ENCODE measurements at places on chromosomes 2 and 18.
A peak's percentile ranks its signal among the peaks of the same experiment; 100 is the strongest.

- DNase-seq, result no peak
Observed at GRCh38 chr2:38659115-38659514, 6.8 kb upstream of the GALM start.

DNA sequence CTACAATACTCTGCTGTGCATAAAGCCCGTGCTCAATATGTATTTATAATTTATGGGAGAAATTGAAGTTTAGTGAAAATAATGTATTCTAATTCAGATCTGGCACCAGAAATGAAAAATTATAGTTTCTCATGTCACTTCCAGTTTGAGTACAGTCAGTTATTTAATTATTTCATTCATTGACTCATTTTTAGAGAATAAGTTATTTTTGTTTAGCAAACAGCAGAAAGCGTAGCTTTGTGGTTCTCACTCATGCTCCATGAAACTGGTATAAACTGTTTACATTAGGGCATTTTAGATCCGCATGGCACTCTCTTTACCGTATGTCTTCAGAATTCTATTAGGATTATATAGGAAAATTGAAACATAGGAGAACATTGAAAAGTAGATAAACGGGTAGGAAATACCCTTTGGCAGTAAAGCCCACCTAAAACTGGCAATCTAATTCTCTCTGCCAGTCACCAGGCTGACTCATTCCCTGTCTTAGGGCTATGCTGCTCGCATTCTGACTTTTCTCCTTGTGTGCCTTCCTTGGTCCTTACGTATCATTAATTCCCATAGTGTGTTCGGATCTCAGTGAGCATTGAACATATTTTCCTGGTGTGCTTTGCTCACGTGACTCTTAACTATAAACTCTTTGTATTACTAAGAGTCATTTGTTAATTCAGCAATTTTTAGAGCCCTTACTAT, 106.0 kb downstream of the ZNF236 start:
- no peak for DNase-seq

DNA sequence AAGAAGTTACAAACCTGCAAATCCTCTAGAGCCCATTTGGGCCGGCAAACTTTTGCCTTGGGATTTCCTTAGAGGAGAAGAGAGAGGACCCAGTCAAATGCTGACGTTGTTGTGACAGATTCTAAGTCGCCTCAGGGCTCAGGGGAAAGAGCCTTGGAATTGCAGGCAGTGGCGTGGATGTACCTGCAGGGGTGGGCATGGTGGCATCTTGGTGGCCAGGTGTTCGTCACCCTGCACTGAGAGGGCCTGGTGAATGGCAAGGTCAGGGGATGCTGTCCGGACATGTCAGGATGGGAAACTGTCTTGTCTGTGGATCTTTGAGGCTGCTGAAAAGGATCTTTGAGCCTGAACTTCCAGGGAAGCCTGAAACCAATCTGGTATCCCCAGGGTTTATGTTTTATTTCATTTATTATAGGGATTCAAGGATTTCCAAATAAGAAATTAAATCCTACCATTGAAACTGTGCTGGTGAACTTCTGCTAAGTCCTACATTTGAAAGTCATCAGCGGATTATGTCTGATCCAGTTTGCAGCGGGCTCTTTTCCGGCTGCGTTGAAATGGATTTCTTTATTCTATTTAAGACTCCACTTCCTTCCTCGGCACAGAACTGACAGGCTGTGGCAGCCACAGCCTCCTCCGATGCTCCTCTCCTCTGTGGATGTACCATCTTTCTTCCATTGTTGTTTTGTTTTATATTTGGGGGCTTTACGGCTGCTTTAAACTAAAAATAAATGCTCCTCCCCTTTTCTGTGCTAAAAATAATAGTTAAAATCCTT, 207.6 kb downstream of the AGAP1 start:
- DNase-seq, result no peak

GRCh38 chr2:160228141-160228917, 28.3 kb upstream of the ITGB6 start:
- DNase-seq, result no peak

GRCh38 chr2:175399326-175399725, 217.8 kb upstream of the ATP5MC3 start:
- no peak for DNase-seq

- DNase-seq, result no peak
Observed at GRCh38 chr2:195092341-195092740, 564.7 kb upstream of the SLC39A10 start.

DNA sequence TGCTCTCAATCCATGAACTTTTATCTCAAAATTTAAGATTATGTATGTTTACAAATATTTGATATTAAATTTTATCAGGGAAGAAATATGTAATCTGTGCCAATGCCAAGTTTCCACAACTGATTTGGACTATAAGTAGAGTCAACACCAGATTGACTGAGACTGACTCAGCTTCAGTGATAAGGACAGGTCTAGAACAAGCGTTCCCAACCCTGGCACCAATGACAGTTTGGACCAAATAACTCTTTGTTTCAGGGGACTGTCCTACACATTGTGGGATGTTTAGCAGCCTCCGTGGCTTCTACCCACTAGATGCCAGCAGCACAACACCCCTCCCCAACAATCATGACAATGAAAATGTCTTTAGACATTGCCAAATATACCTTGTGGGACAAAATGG, 165.3 kb downstream of the THADA start:
- no peak for DNase-seq

DNA sequence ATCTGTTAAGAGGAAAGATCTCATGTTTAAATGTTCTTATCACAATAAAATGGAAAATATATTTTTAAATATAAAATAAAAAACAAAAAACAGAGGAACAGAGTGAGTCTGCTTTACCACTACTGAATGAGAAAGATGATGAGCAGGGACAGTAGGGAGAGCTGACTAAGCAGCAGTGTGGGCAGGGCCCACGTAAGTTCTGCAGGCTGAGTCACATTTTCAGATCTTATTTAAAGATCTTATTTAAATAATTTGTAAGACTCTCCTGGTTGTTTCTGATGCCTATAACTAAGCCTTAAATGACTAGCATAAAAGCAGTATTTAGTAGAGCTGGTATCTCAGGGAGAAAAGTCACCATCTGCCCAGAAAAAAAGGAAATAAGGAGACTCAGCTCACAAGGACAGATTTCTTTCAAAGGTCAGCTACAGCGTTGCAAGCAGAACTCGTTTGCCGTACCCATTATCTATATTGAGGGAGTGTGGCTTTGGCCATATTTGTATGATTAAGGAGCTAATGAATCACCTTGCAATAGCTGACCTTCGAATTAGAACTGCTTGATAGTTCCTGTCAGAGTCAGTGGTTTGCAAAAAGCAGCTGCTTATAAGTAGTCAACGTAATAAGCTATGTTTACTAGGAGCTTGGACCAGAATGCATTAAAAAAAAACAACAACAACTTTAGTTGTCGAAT, 322.1 kb upstream of the CHAC2 start:
- no peak for DNase-seq

DNA sequence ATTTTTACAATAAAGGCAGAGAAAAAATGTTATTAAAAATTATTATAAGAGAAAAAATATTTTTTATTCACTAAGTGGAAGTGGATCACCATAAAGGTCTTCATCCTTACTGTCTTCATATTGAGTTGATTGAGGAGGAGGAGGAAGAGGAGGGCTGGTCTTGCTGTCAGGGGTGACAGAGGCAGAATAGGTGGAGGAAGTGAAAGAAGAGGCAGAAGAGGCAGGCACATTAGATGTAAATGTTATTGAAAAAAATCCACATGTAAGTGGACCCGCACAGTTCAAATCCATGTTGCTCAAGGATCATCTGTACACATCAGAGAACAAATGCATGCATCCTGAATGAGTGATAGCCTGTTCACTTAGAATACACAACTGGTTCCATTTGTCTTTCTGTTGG, 6.4 kb upstream of the SPATS2L start:
- no peak for DNase-seq

GRCh38 chr2:189300916-189301315, 121.4 kb upstream of the COL5A2 start:
- no peak for DNase-seq

GRCh38 chr2:55883357-55883756, 40.2 kb downstream of the EFEMP1 start:
- peak; percentile 97 for DNase-seq

- DNase-seq, result no peak
Observed at GRCh38 chr2:171550613-171551012, 28.3 kb downstream of the CYBRD1 start.

- DNase-seq, result no peak
Observed at GRCh38 chr2:60984720-60985119, 32.8 kb upstream of the PEX13 start.

DNA sequence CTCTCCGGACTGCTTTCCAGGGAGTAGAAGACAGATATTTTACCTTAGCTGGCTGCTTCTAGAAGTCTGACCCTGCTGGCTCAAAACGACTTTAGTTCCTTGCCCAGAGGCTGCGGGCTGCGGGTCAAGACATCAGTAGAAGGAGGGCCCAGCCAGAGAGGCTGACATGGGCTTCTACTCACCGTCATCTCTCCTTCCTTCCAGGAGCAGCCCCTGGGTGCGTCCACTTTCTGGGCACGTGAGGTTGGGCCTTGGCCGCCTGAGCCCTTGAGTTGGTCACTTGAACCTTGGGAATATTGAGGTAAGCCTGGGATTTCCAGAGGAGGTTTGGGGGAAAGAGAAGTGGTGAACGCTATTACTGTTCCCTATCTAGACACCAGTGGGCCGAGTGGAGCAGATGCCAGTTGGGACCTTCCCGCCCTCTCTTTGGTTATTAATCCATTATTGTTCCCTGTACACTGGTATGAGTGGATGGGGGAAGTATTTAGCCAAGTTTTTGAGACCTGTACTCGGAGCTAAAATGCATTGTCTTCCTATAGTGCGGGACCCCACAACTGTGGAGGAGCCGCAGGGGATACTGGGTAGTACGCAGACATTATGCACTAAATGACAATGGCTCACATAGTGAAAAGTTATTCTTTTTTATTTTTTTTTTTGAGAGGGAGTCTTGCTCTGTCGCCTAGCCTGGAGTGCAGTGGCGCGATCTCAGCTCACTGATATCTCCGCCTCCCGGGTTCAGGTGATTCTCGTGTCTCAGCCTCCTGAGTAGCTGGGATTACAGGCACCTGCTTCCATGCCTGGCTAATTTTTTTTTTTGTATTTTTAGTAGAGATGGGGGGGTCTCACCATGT, 26.3 kb upstream of the CASP8 start:
- DNase-seq, result no peak

- no peak for DNase-seq
Observed at GRCh38 chr2:29443627-29444026, 328.4 kb downstream of the CLIP4 start.

- DNase-seq, result no peak
Observed at GRCh38 chr18:62107881-62108280, 79.0 kb downstream of the PIGN start.

DNA sequence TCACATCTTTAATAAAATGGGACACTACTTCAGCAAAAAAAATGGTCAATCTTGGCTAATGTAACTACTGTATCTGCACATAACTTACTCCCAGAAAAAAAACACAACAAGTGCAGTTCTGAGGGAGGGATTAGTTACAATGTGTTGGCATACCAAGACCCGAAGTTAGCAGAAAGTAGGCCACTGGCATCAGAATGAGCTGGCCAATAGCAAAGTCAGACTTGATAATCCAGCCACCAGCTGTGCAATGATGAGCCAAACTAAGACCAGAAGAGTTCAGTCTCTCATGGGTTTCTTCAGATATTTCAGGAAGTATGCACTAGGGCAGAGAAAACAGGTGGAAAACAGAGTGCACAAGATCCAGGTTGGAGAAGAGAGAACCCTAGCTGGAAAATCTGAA, 65.3 kb downstream of the OLA1 start:
- no peak for DNase-seq

GRCh38 chr2:113278073-113278741, 514 bp downstream of the PAX8 start:
- DNase-seq, result no peak

DNA sequence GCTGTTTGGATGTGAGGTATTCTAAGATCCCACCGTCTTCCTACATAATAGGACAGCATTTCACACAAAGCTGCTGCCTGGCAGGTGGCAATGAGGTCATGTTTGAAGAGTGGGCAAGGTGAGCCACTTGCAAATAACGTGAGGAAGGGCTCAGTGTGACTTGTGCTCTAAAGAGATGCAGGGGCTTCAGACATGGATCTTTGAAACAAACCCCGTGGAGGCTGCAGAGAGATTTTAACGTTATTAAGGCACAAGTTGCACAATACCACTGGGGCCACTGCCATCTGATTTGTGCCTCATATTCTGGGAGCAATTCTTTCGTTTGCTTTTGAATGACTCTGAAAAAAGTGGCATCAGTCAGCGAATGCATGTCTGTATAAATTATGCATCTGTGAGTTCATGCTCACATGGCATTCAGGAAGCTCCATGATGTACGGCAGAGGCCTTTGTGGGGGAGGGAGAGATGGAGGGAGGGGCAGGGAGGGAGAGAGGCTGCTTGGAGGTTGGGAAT, 362.0 kb downstream of the SOX11 start:
- DNase-seq, result no peak

DNA sequence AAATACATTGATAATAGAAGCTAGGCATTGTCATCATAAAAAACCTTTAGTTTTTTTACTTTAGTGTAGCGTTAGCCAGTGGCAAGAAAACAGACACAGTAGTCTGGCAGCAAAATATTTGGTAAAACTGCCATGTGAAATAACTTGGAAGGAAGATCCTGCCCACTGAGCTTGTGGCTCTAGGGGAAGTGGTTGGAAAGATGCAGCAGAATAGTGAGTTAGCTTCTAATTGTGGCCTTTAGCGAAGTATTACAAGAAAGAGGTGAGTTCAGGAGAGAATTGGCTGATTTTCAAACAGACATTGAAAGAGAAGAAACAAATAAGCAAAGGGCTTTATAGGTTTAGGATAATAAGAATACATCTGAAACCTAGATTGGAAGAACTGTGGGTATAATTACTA, 1887.8 kb upstream of the CELF4 start:
- no peak for DNase-seq

GRCh38 chr2:96608469-96609455, 29.4 kb downstream of the KANSL3 start:
- DNase-seq, result no peak

DNA sequence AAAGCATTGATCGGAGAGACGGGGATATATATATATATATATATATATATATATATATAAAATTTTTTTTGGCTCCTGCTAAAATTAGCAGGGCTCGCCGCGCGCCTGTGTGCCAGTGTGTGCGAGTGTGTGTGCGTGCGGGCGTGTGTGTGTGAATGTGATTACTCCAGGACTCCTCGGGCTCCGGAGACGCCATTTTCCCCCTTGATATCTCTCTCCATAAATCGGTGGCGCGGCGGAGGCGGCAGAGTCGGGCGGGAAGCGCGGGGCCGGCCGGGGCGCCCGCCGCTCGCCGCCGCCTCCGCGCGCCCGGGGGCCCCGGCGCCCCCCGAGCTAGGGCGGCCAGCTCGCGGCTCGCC, 795 bp upstream of the SETBP1 start:
- peak; percentile 25 for DNase-seq

DNA sequence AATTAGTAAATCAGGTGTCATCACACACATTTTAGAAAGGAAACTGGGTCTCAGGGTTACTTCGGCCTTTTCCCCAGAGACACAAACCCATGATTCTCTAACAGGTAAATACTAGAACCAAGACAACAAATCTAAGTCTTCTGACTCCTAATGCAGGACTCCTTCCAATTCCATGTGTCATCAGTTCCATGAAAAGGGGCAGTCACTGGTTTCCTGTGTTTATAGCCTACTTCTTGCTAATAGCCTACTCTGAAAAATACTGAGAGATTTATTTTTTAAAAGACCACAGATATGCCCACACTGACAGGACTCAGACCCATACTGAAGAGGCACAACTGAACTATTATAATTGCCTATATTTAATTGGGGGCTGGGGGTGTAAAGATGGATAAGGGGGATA, 33.0 kb downstream of the RAB1A start:
- no peak for DNase-seq

- peak; percentile 38 for DNase-seq
Observed at GRCh38 chr2:232521959-232522622, 1.9 kb downstream of the PRSS56 start.
